ENCODE measurements at places on chromosomes 16 and 17.

DNA sequence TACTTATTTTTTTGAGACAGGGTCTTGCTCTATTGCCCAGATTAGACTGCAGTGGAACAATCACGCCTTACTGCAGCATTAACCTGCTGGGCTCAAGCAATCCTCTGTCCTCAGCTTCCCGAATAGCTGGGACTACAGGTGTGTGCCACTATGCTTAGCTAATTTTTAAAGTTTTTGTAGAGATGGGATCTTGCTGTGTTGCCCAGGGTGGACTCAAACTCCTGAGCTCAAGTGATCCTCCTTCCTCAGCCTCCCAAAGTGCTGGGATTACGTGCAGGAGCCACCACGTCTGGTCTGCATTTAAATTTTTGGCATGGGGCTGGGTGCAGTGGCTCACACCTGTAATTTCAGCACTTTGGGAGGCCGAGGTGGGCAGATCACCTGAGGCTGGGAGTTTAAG is 41.0 kb upstream of the INTS2 start:
- no peak for DNase-seq

GRCh38 chr16:56814537-56815432 is 50.2 kb upstream of the SLC12A3 start:
- DNase-seq, result no peak

DNA sequence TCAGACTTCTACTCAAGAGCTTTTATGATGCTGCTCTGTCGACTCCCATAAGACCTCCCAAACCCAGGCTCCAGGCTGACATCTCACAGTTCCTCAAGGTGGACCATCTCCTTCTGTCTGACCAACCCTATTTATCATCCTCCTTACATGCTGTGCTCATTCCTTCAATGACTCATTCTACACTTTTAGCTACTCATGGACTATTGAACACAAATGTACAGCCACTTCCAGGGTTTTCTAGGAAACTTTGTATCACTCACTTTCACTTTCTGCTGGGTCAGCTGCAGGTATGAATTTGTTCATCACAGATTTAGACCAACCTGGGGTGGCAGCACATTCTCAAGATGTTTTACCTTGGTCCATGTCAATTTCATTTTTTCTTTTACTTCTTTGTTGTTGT is 162.4 kb upstream of the FAM20A start:
- DNase-seq, result no peak

DNA sequence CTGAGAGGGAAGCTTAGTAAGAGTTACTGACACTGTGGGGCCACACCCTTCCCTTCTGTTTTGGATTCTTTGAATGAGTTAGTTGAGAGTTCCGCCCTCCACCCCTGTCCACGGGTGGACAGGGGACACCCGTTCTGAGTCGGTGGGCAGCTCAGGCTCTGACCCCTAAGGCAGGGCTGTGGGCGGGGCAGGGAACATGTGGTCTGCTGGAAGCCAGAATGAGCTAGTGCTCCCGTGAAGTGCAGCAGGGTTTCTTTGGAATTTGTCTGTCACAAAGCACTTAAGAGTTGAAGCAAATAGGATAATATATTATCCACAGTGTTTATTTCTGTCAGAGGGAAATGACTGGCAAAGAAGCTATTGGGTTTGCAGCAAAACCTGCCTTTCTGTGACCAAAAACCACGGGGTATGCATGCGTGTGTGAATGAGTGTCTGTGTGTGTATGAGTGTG is 90.1 kb downstream of the CLEC16A start:
- DNase-seq, result no peak

All from activated CD8-positive, alpha-beta memory T cell treated with anti-CD3 and anti-CD28 coated beads for 1 hour (primary cell).